Vein endothelial cell (primary cell): ENCODE measurements at places on chromosomes 1 and 21. TPM values are rescaled to one million over a fixed set of nuclear protein-coding genes. Genes with fewer than 3 reads are reported as not detected.

The NUP210L gene
- total RNA-seq: under 0.01 and 0.10 TPM in 2 replicates

The TNNI3K gene
- 0.10 TPM in 1 of 2 replicates, not detected in the other for total RNA-seq

The VASH2 gene
- under 0.01 and 0.10 TPM in 2 replicates for total RNA-seq

The SLC9C2 gene
- not detected in 2 replicates for total RNA-seq

The TNFSF18 gene
- total RNA-seq: 130 and 143 TPM in 2 replicates

The KLF18 gene
- not detected in 2 replicates for total RNA-seq

The SIM2 gene
- total RNA-seq: under 0.01 TPM in 1 of 2 replicates, not detected in the other

The TCHHL1 gene
- not detected in 2 replicates for total RNA-seq

The EDARADD gene
- not detected in 2 replicates for total RNA-seq

The NTRK1 gene
- total RNA-seq: not detected in 2 replicates

The RHBDL2 gene
- total RNA-seq: 0.10 TPM in 1 of 2 replicates, not detected in the other

The RBM11 gene
- not detected in 2 replicates for total RNA-seq

The S100A9 gene
- not detected in 2 replicates for total RNA-seq

The SUSD4 gene
- not detected in 2 replicates for total RNA-seq

The KCNJ9 gene
- total RNA-seq: not detected in 2 replicates

The FMO3 gene
- total RNA-seq: not detected in 2 replicates

The LIPI gene
- total RNA-seq: not detected in 2 replicates

The MTARC2 gene
- 8.7 and 14.7 TPM in 2 replicates for total RNA-seq

The GNAT2 gene
- not detected in 2 replicates for total RNA-seq

The PCSK9 gene
- total RNA-seq: 0.10 TPM in 1 of 2 replicates, not detected in the other

The C1QA gene
- not detected in 2 replicates for total RNA-seq

The LORICRIN gene
- not detected in 2 replicates for total RNA-seq

The SH2D2A gene
- total RNA-seq: 0.33 TPM in 1 of 2 replicates, not detected in the other

The FAM151A gene
- total RNA-seq: not detected in 2 replicates

The CYP4Z1 gene
- total RNA-seq: not detected in 2 replicates

The ITGB2 gene
- total RNA-seq: 0.33 and 0.48 TPM in 2 replicates

The JAM2 gene
- total RNA-seq: 0.33 and 1.8 TPM in 2 replicates

The MRPS21 gene
- 31.0 and 33.1 TPM in 2 replicates for total RNA-seq

The AADACL4 gene
- total RNA-seq: not detected in 2 replicates

The HRNR gene
- total RNA-seq: not detected in 2 replicates

The RBP7 gene
- total RNA-seq: not detected in 2 replicates

The SMPDL3B gene
- 0.10 and 0.33 TPM in 2 replicates for total RNA-seq
